ENCODE measurements at places on chromosomes 7 and 10.

DNA sequence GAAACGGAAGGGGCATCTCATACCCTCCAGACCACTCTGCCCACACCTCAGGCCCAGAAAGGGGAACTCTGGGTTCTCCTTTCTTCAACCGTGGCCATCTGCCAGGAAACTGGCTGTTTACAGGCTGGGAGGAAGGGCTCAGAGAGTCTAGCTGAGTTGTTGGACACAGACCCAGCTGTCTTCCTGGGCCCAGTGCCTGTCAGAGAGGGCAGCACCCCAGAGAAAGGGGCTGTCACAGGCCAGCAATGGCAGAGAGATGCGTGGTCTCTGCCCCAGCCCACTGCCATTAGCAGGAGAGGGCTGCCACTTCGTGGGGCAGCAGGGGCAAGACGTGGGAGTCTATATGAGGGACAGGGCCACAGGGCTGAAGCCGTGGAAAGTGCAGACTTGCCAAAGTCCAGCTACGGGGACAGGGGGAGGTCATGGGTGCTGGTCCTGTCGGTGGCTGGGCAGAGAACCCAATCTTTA, 11.0 kb downstream of the GRID1 start:
- no peak for DNase-seq

GRCh38 chr7:11133436-11133959, 159.8 kb downstream of the PHF14 start:
- no peak for DNase-seq

DNA sequence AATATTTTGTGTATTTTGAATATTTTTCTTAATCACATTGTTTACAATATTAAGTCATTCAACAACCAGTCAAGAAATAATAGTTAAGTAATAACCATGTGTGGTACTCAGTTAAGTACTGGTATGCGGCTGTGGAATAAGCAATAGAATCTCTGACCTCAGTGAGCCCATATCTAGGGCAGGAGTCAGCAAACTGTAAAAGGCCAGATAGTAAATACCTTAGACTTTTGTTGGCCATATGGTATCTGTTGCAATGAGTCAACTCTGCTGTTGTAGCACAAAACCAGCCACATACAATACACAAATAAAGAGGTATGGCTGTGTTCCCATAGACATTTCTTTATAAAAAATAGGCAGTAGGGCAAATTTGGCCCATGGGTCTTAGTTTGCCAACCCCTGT, 311.6 kb upstream of the SEMA3A start:
- no peak for DNase-seq

GRCh38 chr10:87685832-87686574, 26.3 kb downstream of the PAPSS2 start:
- DNase-seq, result no peak

- no peak for DNase-seq
Measured at GRCh38 chr7:60017-60675, 132.2 kb upstream of the FAM20C start.

DNA sequence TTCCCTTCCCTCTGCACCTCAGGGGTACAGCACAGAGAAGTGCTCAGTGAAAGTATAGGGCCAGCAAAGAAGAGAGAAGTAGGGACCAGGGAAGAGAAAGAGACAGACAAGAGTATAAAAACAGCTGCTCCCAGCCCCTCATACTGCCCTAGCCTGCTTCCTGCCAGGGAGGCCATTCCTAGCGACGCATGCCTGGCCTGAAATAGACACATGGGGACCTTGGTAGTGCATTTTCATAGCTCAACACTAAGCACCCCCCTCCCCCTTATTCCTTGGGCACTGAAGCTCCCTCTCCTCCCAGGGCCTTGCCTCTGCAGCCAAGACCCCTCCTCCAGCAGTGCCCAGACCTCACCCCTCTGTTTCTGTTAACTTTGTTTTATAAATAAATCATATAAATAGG, 64.7 kb downstream of the ZMIZ1 start:
- no peak for DNase-seq

GRCh38 chr7:47743965-47744591, 162.2 kb upstream of the TNS3 start:
- DNase-seq, result no peak

GRCh38 chr7:134985894-134986362, 380 bp upstream of the AGBL3 start:
- no peak for DNase-seq

DNA sequence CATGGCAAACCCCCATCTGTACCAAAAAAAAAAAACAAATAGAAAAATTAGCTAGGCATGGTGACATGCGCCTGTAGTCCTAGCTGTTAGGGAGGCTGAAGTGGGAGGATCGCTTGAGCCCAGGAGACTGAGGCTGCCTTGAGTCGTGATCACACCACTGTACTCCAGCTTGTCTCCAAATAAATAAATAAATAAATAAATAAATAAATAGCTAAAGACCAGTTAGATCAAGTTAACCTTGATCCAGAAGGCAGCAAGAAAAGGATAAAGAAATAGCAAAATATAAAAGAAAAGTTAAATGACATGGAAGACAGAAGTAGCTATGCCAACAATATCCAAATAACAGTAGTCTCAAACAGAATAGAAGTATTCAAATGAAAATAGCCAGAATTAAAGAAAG, 132.2 kb upstream of the SH2B2 start:
- no peak for DNase-seq

Data from NCI-H2081 treated with DMSO at 0.1 percent for 48 hours (cell line).